ENCODE measurements at places on chromosomes 16 and 17.

DNA sequence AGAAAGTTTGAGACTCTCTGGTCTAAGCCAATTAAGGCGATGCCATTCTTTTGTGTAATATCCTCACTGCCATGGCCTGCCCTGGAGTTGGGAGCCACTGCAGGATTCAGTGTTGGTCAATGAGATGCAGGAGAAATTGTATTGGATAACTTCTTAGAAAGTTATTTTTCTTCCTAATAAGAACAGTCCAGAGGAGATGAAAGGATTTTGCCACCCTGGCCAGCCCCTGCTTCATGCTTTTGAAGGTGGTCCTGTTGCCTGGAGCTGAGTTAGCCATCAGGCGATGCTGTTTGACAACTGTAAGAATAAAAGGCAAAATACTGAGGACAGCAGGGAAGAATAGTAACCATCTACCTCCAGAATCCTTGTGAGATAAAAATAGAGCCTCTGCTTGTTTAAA is 35.4 kb upstream of the CNTNAP4 start:
- no peak for DNase-seq

GRCh38 chr17:8476741-8477140 is 41.1 kb downstream of the NDEL1 start:
- DNase-seq, result no peak

DNA sequence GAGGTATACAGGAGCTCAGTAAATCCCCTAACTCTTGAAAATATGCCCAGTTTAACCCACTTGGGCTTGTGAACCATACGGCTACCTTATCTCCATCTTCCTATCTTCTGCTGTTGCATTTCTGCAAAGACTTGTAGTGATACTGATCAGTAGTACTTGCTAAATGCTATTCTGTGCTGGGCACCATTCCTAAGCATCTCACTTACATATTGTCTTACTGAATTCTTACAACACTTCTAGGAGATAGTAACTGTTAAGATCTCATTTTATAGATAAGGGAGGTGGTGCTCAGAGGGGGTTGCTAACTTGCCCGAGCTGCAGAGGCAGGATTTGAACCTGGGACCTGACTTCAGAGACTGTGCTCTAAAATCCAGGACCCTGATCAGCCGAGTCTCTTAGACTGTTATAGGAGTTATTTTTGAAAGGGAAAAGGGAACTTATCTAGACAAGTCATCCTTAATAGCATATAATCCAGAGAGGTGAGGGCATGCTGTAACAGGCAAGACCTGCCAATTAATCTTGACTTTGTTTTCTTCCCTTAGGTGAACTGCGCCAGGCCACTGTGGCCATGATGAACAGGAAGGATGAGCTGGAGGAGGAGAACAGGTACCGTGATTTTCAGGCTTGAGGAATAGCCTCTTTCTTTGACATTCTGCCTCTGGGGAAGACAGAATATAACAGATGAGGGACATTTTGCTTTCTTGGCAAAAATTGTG is 149.7 kb downstream of the SNX29 start:
- no peak for DNase-seq

DNA sequence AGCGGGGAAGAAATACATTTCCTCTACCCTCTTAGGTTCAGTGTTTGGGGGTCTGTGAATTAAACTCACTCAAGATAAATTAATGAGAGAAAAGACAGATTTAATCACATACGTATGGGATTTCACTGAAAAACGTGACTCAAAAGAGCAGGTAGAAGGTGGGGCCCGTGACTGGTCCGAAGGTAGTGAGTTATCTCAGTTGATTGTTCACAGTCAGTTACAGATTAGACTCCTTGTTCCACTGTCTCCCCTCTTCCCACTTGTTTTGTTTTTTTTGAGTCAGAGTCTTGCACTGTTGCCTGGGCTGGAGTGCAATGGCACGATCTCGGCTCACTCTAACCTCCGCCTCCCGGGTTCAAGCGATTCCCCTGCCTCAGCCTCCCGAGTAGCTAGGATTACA is 301.2 kb downstream of the SEC14L1 start:
- no peak for DNase-seq

- DNase-seq, result no peak
These were observed 30.6 kb downstream of the CDRT15 start for GRCh38 chr17:14205992-14206461.
